HT1080 (cell line): ENCODE measurements at places on chromosomes 2 and 18.

- DNase-seq: peak; percentile 9
These were observed 231.2 kb upstream of the CYP26B1 start for GRCh38 chr2:72378753-72379348.

DNA sequence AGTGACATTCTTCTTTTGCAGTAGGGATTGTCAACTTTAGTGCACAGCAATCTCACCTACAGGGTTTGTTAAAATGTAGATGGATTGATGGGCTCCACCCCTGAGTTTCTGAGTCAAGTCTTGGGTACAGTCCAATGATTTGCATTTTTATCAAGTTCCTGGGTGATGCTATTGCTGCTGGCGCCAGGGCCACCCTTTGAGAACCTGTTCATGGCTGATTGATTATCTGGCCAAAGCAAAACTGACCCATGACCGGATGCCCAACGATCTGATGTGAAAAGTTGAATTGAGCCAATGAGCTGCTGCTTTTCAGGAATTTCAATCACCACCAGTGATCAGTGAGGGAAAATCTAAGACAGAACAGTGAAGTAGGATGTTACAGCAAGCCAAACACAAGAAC lies 675.3 kb downstream of the TMEM182 start:
- no peak for DNase-seq

DNA sequence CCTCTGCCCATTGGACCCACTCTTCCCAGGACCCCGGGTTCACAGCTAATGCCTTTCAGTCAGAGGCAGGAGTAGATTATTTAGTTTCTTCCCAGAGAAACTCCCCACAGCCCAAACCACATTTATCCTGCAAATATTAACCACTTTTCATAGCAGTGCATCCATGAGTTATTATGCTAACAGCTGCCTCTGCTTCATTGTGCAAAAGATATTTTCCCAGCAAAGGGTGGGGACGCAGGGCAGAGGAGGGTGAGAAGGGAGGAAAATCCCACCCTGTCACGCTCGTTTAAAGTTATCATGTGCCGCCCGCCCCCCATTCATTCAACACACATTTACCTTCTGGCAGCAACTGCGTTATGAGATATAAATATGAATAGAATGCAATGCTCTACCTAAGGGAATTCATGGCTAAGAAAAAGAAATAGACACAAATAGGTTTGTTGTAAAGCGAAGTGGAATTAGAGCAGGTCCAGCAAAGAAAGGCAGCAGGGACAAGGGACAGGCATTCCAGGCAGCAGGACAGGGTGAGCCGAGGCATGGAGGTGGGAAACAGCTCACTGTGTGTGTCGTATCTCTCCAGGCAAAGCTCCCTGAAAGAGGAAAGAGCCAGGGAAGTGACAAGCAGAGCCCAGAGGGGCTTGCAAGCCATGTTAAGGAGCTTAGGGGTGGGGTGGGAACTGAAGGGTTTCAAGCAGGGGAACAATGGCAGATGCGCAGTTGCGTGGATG lies 46.3 kb upstream of the LTBP1 start:
- no peak for DNase-seq

DNA sequence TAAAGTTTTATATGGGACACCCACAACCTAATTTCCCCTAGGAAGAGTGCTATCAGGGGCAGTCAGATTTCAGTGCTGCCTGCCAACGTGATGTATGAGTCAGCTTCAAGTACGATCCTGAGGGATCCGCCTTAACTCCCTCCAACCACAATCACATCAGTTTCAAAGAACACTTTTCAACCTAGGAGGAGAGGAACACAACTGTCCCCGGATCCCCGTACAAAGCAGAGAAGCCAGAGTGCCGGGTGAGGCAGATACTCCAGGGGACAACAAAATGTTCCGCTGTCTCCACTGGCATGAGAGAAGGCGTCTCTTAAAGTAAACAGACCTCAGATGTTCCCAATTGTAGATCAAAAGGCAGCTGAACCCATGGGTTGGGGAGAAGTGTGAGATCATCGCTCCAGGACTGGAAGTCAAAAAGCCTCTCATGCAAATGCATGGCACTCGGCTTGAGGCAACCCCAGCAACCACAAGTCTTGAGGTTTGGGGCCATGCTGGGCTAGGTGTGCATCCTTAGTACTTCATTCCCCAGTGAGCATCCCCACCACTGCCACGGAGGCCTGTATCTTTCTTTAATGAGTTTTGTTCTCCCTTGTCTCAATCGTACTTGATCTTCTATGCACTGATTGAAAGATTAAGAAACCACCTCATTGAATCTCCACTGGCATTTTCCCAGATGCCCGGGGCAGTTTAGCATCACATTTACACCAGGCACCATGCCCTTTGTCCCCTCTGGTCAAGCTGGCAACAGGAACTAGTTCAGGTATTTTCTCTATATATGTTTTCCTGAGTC lies 91.0 kb upstream of the CCBE1 start:
- peak; percentile 85 for DNase-seq

DNA sequence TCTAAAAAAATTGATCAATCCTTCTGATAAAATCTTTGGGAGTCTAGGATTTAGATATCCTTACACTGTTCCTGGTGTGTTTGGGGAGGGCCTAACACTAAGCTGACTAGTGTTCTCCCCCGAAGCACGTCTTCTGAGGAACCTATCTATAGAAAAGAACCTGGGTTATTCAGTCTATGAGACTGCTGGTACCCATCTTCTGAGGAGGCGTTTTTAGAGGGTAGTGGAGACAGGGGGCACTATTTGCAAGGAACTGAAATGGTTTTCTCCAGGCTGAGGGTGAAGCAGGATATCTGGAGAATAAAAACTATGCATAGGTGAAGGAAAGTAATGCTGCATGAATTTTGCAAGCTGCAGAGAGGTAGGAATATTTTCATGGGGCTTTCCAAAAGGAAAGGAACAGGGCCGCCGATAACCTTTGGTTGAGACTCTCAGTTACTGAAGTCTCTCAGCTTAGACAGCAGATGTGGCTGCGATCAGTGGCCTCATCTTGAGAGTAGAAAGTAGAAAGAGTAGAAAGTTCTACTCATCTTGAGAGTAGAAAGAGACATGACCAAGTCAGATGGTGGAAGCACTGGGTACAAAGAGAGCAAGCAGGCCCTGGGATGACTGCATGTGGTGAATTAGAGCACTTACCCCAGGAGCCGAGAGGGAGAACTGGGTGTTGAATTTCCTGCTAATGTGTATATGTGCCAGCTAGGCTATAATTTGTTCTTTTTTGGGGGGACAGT lies 31.8 kb upstream of the KCNE4 start:
- DNase-seq: no peak

GRCh38 chr2:127414638-127415592 lies 3.3 kb upstream of the PROC start:
- DNase-seq: no peak

- no peak for DNase-seq
These were observed 3.4 kb downstream of the TCF23 start for GRCh38 chr2:27152102-27152795.

GRCh38 chr18:55380589-55380988 lies 207.4 kb downstream of the TCF4 start:
- no peak for DNase-seq

GRCh38 chr2:163703386-163703785 lies 32.4 kb downstream of the FIGN start:
- no peak for DNase-seq

DNA sequence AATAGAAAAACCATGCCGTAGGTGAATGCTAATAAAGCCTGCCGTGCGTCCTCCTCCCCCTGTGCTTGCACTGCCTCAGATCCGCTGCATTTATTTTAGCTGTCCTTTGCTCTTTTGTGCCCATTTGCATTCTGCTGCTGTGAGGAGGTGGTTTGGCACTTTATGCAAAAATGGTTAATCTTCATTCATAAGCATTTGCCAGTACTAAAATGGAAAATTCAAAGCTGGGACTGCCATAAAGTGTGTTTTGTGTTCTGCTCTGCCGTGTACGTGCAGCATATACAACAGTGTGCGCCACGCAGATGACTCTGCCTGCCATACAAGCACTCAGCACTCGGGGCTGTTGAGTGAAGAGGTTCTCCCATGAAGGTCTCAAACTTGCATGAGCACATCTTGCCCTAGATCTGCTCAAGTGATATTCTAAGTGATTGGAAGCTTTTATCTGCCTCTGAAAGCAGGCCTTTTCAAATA lies 73.6 kb downstream of the SPATS2L start:
- DNase-seq: no peak
